Stimulated activated CD4-positive, alpha-beta T cell treated with anti-CD3 and anti-CD28 coated beads, TNF-alpha, amount 100 ng/mL, for 4 hours (primary cell): ENCODE measurements at places on chromosomes 3 and 15.

GRCh38 chr3:71131375-71132314 is 451.9 kb downstream of the FOXP1 start:
- no peak for DNase-seq

DNA sequence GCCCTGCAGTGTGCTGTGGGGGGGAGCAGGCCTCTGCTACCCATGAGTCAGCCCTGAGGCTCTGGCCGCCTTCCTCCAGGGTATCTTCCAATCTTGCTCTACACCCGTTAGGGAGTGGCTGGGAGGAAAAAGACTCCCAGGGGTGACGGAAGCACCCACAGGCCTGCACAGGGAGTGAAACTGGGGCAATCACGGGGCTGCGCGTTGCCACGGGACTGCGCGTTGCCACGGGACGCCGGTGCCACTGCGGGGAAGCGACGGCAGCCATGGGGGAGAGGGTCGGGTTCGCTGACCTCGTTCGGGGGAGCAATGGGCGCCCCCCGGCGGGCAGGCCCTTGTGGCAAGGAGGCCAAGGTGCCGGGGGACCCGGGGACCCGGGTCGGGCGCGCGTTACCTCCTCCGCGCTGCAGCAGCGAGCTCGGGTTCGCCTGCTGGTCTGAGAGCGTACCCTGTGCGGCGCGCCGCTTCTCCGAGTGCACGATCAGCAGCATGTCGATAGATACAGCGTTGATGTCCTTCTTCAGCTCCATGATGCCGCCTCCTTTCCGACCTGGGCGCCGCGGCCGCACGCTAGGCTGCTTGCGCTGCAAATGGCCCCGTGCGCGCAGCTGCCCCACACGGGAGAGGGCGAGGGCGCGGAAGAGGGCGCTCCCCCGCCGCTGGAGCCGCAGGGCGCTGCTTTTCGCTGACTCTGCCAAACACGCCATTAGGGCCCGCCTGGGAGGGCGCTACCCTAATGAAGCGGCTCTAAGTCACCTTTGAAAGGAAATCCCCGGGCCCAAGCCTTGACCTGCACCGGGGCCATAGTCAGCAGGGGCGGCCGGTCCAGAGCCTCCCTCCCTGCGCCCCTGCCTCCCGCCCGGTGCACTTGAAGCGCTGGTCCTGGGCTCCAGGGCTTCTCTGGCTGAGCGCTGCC is at the start of gene KY:
Gene KY (minus strand): TSS at position 592 of the 916 bp plus-strand sequence. CDS start 62 bp downstream, at position 530.
- no peak for DNase-seq

GRCh38 chr3:150828997-150829396 is 66.0 kb upstream of the SIAH2 start:
- DNase-seq = no peak

DNA sequence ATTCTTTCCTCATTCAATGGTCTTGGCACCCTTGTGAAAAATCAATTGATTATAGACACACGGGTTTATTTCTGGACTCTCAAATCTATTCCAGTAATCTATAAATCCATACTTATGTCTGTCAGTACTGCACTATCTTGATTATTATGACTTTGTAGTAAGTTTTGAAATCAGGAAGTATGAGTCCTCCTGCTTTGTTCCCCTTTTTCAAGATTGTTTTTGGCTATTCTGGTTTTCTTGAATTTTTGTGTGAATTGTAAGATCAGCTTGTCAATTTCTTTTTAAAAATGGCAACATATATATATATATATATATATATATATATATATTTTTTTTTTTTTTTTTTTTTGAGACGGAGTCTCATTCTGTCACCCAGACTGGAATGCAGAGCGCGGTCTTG is 32.3 kb upstream of the CFAP20DC start:
- no peak for DNase-seq

- DNase-seq = no peak
Measured at GRCh38 chr3:104952146-104952972, 414.4 kb upstream of the ALCAM start.

- no peak for DNase-seq
Measured at GRCh38 chr15:62262305-62262941, 97.3 kb upstream of the C2CD4B start.

GRCh38 chr3:41684797-41685735 is 276.8 kb downstream of the ULK4 start:
- no peak for DNase-seq

DNA sequence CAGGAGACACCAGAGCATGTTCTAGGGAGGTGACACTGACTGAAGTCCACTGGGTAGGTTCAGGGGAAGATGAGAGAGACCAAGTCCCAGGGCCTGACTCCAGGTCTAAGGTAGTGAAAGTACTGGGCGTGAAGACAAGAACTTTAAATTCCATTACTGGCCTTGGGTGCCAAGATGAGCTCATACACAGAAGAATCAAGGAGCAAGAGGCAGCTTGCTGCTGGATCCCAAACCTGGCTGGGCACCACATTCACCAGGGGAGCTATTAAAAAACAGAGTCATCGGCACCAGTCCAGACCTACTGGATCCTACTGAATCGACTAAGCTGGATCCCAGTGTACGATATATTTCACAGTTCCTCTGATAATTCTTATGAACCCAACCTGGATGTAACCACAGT is 42.1 kb upstream of the ATG7 start:
- no peak for DNase-seq

DNA sequence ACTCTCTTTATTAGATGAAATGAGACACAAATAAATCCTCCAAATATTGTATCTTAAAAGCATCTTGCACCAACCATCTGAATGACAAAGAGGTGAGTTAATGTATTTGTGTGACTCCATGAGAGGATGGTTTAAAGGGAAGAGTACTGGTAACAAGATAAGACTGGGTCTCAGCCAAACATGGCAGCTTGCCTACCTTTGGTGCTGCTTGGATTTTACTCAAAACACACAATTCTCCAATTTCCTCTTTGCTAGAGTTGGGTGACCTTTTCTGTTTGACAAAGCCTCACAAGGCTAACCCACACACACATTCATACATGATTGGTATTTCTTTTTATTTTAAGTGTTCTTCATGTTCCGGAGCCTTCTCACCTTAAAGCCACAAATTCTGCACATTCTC is 506.4 kb downstream of the FGF12 start:
- DNase-seq = no peak

GRCh38 chr3:103308921-103309320 is 874.1 kb downstream of the ZPLD1 start:
- no peak for DNase-seq

- no peak for DNase-seq
Measured at GRCh38 chr15:60530653-60531052, 51.7 kb upstream of the ICE2 start.

GRCh38 chr15:39833515-39833981 is 50.9 kb upstream of the FSIP1 start:
- DNase-seq = no peak

DNA sequence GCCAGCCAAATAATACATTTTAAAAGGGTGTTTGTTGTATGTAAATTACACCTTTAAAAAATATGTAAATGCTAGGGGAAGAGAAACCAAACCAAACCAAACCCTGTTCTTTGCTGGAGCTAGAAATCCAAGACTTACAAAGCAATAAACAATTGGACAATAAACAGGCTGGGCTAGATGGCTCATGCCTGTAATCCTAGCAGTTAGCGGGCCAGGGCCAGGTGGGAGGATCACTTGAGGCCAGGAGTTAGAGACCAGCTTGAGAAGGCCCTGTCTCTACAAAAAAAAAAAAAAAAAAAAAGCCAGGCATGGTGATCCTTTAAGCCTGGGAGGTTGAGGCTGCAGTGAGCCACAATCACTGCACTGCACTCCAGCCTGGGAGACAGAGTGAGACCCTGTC is 12.5 kb downstream of the STOML1 start:
- DNase-seq = no peak

- no peak for DNase-seq
Measured at GRCh38 chr3:78799681-78800080, 968.1 kb downstream of the ROBO1 start.

DNA sequence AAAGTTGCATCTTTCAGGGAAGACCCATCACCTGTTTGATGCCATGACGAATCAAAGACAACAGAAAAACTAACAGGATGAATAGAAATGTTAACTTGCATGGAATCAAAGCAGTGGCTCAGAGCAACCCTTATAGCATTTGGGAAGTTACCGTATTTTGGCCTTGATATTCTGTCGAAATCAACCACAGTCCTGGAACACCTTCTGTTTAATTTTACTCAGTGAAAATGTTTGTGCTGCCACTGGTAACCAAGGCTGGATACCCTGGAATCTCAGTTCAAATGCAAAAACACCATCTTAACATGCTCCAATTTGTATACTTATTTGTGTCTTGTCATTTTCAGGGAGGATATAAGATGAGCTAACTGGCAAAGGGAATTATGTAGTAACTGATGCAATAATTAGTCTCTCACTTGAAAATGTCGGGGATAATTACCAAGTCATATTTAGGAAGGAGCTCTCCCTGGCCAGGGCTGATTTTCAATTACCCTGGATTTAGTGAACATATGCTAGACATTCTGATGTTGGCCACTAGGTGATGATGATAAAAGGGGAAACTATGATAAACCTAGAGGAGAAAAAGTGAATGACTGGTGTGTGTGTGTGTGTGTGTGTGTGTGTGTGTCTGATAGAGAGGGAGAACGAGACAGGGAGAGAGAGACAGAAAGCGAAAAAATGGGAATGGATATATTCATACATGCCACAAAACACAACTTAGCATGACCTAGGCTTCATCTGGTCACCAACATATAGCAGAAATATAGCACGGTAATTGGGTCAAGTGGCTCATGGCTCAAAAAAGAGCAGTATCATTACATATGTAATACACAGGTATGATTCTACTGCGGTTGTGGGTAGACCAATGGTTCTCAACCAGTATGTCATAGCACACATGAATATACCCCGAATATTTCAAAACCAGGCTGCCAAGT is 19.0 kb upstream of the PRICKLE2 start:
- DNase-seq = no peak

GRCh38 chr3:48185129-48185528 is 3.1 kb downstream of the CDC25A start:
- no peak for DNase-seq

DNA sequence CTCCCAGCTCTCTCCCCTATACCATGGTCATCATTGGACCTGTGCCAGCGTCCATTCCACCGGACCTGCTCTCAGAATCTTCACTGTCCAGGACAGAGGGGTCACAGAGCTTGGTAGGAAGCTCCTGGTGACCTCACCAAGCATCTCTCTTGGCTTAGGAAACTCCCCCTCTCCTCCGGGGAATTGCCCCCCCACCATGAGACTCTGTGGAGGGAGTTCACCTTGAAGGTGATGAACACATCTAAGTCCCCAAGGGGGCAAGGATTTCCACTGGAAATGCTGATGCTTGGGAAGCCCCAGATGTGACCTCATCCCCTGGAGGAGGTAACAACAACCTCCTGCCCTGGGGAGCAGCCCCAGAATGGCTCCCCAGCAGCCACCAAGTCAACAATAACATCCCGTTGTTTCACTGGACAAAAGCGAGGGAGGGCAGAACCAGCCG is 3.2 kb downstream of the SEMA7A start:
- no peak for DNase-seq

DNA sequence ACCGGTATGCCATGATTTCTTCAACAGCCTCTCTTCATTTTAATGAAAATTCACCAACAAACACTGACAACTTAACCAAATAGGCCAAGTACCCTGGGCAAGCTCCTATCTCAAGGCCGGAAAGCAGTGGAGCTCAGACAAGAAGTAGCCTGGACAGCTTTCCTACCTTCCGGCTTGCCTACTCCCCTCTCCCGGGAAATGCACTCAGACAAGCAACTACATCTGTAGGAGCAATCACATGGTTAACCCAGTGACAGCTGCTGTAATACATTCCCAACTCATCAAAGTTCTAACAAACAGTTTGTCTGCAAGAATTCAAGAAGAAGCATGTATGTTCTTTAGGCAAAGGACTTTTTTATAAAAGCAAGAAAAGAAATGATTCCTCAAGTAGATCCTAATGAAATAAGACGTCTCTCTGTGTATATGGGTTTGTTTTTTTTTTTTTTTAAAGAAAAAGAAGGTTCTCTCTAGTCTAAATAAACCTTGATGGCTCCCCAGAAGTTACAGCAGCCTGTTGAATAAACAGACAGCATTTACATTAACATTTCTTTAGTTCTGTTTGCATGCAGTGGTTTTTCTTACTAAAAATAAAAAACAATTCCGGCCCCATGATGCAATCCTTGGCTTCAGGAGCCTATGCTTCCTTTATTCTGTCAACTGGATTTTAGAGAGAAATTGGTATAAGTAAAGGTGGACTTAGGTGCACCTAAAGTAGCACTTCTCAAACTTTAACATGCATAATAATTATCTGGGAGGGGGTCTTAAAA is 278.7 kb downstream of the NEK10 start:
- DNase-seq = no peak

- DNase-seq = no peak
Measured at GRCh38 chr3:24047513-24047912, 102.4 kb downstream of the NR1D2 start.

GRCh38 chr3:56806407-56806806 is 4.7 kb upstream of the ARHGEF3 start:
- DNase-seq = no peak

- DNase-seq = peak; percentile 41
Measured at GRCh38 chr3:53255423-53255774, 423 bp downstream of the TKT start.

- DNase-seq = no peak
Measured at GRCh38 chr3:188180114-188180513, 26.2 kb downstream of the LPP start.

- DNase-seq = no peak
Measured at GRCh38 chr3:183123891-183124290, 24.6 kb upstream of the MCCC1 start.

DNA sequence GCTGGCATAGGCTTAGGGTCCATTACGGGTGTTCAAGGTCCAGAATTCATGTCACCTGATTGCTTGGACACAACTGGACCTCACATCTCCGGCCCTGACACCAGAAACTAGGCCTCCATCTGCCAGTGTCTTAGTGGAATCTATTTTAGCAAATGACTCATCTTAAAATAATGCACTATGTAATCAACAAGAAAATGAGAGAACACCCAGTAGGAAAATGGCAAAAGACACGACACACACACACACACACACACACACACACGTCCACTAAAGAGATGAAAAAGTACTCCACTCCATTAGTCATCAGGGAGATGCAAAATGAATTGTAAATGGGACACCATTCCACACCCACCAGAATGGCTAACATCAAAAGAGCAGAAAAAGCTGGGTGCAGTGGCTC is 11.2 kb downstream of the APBA2 start:
- DNase-seq = no peak

- no peak for DNase-seq
Measured at GRCh38 chr3:39601241-39601640, 133.8 kb downstream of the MOBP start.

GRCh38 chr3:21585216-21585740 is 165.7 kb downstream of the ZNF385D start:
- no peak for DNase-seq
